Large intestine (tissue), 12 donors: ENCODE measurements at places on chromosomes 7 and 10. TPM values are rescaled to one million over a fixed set of nuclear protein-coding genes. Genes with fewer than 3 reads are reported as not detected.
A peak's percentile ranks its signal among the peaks of the same experiment; 100 is the strongest.

The PSD gene
- 62.0 TPM for polyA plus RNA-seq

- no peak overlapping the region for H3K4me3 ChIP-seq
- peaks cover 9% of the 10 kb centered on the region for H3K4me1 ChIP-seq
- H3K27me3 ChIP-seq = peaks cover 59% of the 10 kb centered on the region
- no peak for DNase-seq
- H3K36me3 ChIP-seq = no peaks in the 10 kb centered on the region
Measured at GRCh38 chr7:37918526-37918925, 1.9 kb upstream of the SFRP4 start.

GRCh38 chr7:158837790-158838637 is 8.7 kb upstream of the ESYT2 start:
- H3K36me3 ChIP-seq = no peaks in the 10 kb centered on the region
- H3K4me1 ChIP-seq = no peaks in the 10 kb centered on the region
- no peak overlapping the region for H3K27ac ChIP-seq
- no peaks in the 10 kb centered on the region for H3K27me3 ChIP-seq
- no peak overlapping the region for H3K4me3 ChIP-seq
- no peak for DNase-seq

GRCh38 chr7:50826371-50827172 is 43.9 kb upstream of the GRB10 start:
- H3K36me3 ChIP-seq = no peaks in the 10 kb centered on the region
- H3K27ac ChIP-seq = no peak overlapping the region
- DNase-seq = peak; percentile 33
- H3K4me1 ChIP-seq = peaks cover 19% of the 10 kb centered on the region
- H3K4me3 ChIP-seq = no peak overlapping the region

The NPC1L1 gene
- 63.9 TPM for polyA plus RNA-seq

GRCh38 chr10:43623351-43623750 is 17.1 kb downstream of the ZNF485 start:
- H3K27me3 ChIP-seq = no peaks in the 10 kb centered on the region
- no peaks in the 10 kb centered on the region for H3K4me1 ChIP-seq
- no peak overlapping the region for H3K27ac ChIP-seq
- H3K36me3 ChIP-seq = no peaks in the 10 kb centered on the region
- H3K4me3 ChIP-seq = no peak overlapping the region

DNA sequence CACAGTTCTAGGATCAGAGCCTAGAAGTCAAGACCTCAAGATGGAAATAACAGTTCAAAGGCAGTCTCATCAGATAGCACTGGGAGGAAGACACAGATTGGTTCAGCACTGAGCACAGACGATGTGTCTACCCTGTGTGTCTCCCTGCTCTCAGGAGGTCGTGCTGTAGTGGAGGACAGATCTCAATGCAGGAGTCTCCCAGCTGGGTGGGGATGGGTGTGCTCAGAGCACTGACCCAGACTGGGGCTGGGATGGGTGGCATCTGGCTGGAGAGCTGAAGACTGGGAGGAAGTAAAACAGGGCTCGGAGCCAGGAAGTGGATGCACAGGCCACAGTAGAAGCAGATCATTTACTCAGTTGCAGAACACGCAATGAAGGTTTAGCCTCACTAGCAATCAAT is 69.5 kb upstream of the GDF10 start:
- H3K4me1 ChIP-seq = no peaks in the 10 kb centered on the region
- no peak overlapping the region for H3K27ac ChIP-seq
- DNase-seq = no peak
- peaks cover 10% of the 10 kb centered on the region for H3K27me3 ChIP-seq
- no peak overlapping the region for H3K4me3 ChIP-seq

DNA sequence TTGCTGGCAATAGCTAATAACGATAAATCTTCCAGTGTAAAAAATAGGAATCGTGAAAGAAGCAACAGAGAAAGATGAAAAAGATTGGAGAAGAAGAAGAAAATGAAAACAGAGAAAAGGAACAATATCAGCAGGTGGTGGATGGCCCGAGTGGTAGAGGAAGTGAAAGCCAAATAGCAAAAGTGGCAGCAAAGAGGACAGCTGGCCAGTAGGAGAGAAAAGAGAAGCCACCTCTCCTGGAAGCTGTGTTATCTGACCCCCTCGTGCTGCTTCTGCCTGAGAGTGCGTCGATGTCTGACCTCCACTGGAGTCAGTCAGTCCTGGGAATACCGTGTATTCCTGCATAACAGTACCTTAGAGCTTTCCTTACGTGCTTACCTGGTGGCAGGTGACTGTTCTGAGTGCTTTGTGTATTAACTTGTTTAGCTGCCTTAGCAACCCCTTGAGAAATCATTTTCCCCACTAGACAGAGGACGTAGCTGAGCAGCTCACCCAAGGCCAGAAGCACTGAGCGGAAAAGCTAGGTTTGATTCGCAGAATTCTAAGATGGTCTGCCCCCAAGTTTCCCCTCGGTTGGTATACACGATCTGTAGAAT is 88.3 kb downstream of the CHN2 start:
- H3K36me3 ChIP-seq = no peaks in the 10 kb centered on the region
- DNase-seq = no peak
- no peaks in the 10 kb centered on the region for H3K27me3 ChIP-seq
- H3K27ac ChIP-seq = no peak overlapping the region
- H3K4me3 ChIP-seq = no peak overlapping the region

- no peak overlapping the region for H3K27ac ChIP-seq
- DNase-seq = no peak
- no peak overlapping the region for H3K4me3 ChIP-seq
- peaks cover 18% of the 10 kb centered on the region for H3K4me1 ChIP-seq
Measured at GRCh38 chr7:35761871-35762677, 38.8 kb upstream of the SEPTIN7 start.

GRCh38 chr7:36276428-36277248 is 113.0 kb upstream of the ANLN start:
- H3K27me3 ChIP-seq = no peaks in the 10 kb centered on the region
- no peak for DNase-seq
- no peaks in the 10 kb centered on the region for H3K36me3 ChIP-seq
- peaks cover 4% of the 10 kb centered on the region for H3K4me1 ChIP-seq
- no peak overlapping the region for H3K27ac ChIP-seq

GRCh38 chr7:7581531-7582179 is 15.0 kb downstream of the MIOS start:
- H3K36me3 ChIP-seq = peaks cover 2% of the 10 kb centered on the region
- H3K27me3 ChIP-seq = no peaks in the 10 kb centered on the region
- H3K4me3 ChIP-seq = no peak overlapping the region
- H3K27ac ChIP-seq = no peak overlapping the region

The ANKRD1 gene
- 0.06 TPM for polyA plus RNA-seq

GRCh38 chr7:1473864-1474512 is 14.7 kb upstream of the MICALL2 start:
- no peaks in the 10 kb centered on the region for H3K27me3 ChIP-seq
- H3K4me1 ChIP-seq = peaks cover 6% of the 10 kb centered on the region
- peaks cover 93% of the 10 kb centered on the region for H3K36me3 ChIP-seq
- DNase-seq = peak; percentile 93
- H3K4me3 ChIP-seq = no peak overlapping the region
- H3K27ac ChIP-seq = no peak overlapping the region

DNA sequence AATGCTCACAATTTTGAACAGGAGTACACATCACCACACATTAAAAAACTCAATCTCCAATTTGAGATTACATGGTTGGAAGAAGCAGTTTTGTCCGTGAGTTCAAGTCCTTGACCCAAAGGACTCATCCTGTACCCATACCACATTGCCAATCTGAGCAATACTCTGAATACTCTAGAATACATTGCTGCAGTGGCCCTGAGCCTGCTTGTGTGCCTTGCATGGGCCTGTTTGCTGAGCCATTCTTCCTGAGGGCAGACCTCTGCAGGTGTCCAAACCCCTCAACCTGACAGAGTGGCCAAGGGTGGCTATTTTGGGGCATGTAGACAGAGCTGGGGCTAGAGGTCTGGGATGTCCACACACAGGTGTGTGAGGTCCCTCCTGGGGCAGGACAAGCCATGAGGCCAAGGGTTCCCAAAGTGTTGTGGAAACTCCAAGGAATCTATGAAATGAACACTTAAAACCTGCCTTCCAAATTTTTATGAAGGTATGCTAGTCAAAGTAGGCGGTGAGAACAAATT is 15.5 kb downstream of the AGMO start:
- no peak overlapping the region for H3K27ac ChIP-seq
- no peaks in the 10 kb centered on the region for H3K27me3 ChIP-seq
- no peaks in the 10 kb centered on the region for H3K36me3 ChIP-seq
- DNase-seq = no peak
- H3K4me3 ChIP-seq = no peak overlapping the region

DNA sequence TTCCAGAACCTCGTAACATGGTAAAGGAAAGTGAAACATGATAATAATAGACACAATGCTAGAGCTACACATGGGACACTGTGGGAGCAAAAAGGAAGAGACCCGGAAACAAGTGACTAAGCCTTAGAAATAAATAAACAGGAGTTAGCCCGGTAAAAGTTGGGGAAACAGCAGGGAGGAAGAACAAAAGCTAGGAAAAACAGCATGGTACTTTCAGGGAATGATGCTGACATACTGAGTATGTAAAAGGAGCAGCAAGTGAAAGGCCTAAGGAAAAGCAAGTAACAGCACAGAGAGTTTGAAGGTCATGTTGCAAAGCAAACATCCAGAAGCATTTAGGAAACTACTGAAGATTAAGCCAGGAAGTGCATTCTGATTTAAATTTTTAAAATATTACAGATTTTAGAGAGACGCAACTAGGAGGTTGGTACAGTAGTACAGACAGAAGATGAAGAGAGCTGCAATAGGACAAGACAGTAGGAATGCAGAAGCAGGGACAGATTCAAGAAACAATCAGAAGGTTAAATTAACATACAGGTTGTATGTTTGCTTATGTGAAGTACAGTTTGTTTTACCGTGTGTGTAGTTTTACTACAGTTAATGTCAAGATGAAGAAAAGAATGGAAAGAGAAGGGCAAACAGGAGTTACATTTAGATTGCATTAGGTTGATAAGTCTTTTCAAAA is 63.7 kb downstream of the ARHGAP12 start:
- H3K36me3 ChIP-seq = peaks cover 14% of the 10 kb centered on the region
- H3K27ac ChIP-seq = peak overlapping the region; percentile 49
- no peak for DNase-seq
- no peak overlapping the region for H3K4me3 ChIP-seq
- no peaks in the 10 kb centered on the region for H3K27me3 ChIP-seq
